Uterus (tissue), 4 donors: ENCODE measurements at places on chromosomes 6 and 20.

- no peaks in the 10 kb centered on the region for H3K27me3 ChIP-seq
- H3K36me3 ChIP-seq: no peaks in the 10 kb centered on the region
- H3K4me1 ChIP-seq: no peaks in the 10 kb centered on the region
- no peak overlapping the region for H3K4me3 ChIP-seq
Observed at GRCh38 chr20:25421102-25421501, 13.6 kb downstream of the GINS1 start.

- H3K36me3 ChIP-seq: no peaks in the 10 kb centered on the region
- no peaks in the 10 kb centered on the region for H3K4me1 ChIP-seq
- no peak for DNase-seq
- H3K27ac ChIP-seq: no peak overlapping the region
- no peaks in the 10 kb centered on the region for H3K27me3 ChIP-seq
- H3K4me3 ChIP-seq: no peak overlapping the region
Observed at GRCh38 chr20:58461899-58462298, 53.3 kb downstream of the APCDD1L start.

DNA sequence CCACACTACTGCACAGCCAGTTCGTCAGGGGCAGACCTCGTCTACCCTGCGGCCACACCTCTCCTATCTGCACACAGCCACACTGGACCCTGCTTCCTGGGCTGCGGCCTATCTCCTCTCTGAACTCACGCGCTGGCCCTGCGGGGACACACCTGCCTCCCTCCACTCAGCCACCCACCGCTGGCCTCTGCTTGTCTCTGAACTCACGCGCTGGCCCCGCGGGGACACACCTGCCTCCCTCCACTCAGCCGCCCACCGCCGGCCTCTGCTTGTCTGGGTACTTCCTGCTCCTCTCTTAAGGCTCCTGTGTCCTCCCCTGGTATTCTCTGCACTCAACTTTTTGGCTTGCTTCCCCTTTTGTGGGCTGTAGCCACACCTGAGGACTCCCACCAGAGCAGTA is 52.3 kb downstream of the HUS1B start:
- no peaks in the 10 kb centered on the region for H3K27me3 ChIP-seq
- H3K36me3 ChIP-seq: no peaks in the 10 kb centered on the region
- no peak overlapping the region for H3K27ac ChIP-seq
- no peak overlapping the region for H3K4me3 ChIP-seq
- H3K4me1 ChIP-seq: no peaks in the 10 kb centered on the region
- DNase-seq: no peak

DNA sequence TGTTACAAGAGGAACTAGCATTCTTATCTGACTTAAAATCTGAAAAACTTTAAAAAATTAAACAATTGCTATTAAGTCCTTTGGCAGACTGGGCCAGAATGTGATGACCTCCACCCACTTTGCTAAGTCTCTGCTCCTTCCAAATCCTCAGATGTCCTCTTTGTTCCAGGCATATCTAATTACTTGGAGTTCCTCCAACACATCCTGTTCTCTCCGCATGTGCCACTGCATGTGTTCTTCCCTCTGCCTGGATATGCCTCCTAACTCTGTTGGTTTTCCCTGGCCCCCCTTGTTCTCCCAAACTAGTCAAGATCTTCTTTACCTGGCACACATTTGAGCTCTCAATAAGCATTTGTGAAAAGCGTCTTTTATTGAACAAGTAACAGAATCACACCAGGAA is 23.1 kb downstream of the ELOVL2 start:
- no peaks in the 10 kb centered on the region for H3K27me3 ChIP-seq
- H3K27ac ChIP-seq: no peak overlapping the region
- no peak overlapping the region for H3K4me3 ChIP-seq
- no peak for DNase-seq
- H3K4me1 ChIP-seq: no peaks in the 10 kb centered on the region

GRCh38 chr20:35240083-35240810 is 13.8 kb downstream of the MMP24 start:
- H3K27ac ChIP-seq: no peak overlapping the region
- H3K27me3 ChIP-seq: no peaks in the 10 kb centered on the region
- H3K36me3 ChIP-seq: no peaks in the 10 kb centered on the region
- no peaks in the 10 kb centered on the region for H3K4me1 ChIP-seq

DNA sequence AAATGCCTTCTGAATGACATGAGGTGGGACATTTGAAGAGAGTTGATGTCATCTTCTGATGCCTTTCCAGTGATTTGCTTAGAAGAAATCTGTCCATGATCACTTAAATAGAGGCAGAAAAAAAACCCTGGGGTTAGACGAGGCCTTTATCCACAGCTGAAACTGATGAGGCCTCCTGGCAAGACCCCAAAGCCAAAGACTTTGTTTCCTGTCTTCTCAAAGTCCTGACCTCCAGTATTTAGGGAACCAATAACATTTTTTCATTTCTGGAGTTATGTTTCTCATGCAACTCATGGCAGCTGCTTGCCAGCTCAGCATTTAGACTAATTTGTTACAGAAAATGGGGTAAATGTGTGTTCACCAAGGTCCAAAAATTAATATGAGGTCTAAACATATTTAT is 248.0 kb upstream of the PRDM1 start:
- no peak for DNase-seq
- no peaks in the 10 kb centered on the region for H3K4me1 ChIP-seq
- H3K4me3 ChIP-seq: no peak overlapping the region
- H3K27ac ChIP-seq: no peak overlapping the region
- no peaks in the 10 kb centered on the region for H3K27me3 ChIP-seq

- H3K36me3 ChIP-seq: no peaks in the 10 kb centered on the region
- H3K27me3 ChIP-seq: no peaks in the 10 kb centered on the region
- no peak overlapping the region for H3K4me3 ChIP-seq
- H3K4me1 ChIP-seq: no peaks in the 10 kb centered on the region
- H3K27ac ChIP-seq: no peak overlapping the region
- DNase-seq: no peak
Observed at GRCh38 chr6:11912420-11912819, 99.7 kb upstream of the HIVEP1 start.

GRCh38 chr6:119333707-119334295 is 15.8 kb downstream of the MAN1A1 start:
- H3K4me1 ChIP-seq: no peaks in the 10 kb centered on the region
- no peaks in the 10 kb centered on the region for H3K36me3 ChIP-seq
- no peak for DNase-seq
- H3K4me3 ChIP-seq: no peak overlapping the region

DNA sequence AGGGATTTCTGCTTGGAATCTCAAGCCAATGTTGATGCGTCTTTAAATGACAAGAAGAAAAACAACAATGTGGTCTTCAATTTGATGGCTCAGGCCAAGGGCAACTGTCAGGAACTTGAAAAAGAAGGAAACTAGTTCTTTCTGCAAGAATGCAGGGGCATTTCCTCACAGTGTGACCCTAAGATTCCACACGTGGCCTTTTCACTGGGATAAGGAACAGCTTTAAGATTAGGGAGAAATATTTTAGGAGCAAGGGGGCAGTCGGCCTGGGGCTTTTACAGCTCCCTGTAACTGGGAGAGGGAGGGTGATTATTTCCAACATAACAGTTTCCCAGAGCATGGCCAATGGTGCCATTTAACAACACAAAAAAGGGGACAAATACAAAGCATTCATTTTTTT is 39.4 kb upstream of the MRPS10 start:
- DNase-seq: no peak
- H3K27ac ChIP-seq: no peak overlapping the region
- H3K4me1 ChIP-seq: peaks cover 1% of the 10 kb centered on the region
- no peak overlapping the region for H3K4me3 ChIP-seq
